ENCODE measurements at places on chromosomes 12 and 14.

DNA sequence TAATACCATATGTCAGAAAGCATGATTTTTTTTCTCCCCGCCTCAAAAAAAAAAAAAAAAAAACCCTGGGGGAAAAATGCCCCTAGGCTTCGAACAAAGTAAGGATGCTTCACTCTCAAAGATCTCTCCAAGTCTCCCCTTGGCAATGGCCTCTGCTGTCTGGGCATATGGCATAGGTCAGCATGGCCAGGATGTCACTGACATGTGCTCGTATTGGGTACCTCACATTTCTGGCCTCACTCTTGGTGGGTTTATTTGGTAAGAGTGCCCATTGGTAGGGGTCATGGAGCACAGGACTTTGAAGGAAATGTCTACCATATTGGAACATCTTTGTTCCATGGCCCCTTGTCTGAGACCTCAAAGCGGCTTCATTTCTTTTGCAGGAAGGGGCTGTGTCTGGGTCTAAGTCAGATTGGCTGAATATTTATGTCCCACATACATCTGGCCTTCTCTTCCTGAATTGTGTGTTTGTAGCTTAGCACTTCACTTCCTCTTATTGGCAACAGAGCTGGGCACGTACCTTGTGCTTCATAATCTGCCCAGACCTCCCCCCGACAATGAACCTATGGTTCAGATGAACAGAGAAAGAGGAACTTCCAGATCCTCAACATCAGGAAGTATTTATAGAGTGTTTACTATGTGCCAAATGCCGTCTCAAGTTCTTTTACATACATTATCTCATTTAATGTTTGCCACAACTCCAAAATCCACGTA is 36.3 kb upstream of the OAS1 start:
- DNase-seq, result no peak

DNA sequence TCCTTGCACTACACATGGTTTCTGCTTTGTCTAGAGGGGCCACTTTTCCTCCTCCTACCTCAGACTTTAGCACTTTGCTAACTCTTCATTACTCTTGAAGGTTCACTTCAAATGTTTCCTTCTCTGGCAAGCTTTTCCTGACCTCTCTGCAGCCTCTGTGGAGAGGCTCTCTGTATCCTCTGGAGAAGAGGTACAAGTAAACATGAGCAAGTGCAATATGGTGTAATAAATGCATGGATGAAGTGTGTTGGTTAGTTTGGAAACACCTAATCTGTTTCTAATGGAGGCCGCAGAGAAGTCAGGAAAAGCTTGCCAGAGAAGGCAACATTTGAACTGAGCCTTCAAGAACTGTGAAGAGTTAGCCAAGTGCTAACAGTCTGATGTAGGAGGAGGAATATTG is 329.3 kb downstream of the GRIN2B start:
- no peak for DNase-seq

GRCh38 chr14:97581016-97581415 is 783.8 kb downstream of the VRK1 start:
- DNase-seq, result no peak

- DNase-seq, result no peak
These were observed 432 bp downstream of the IL25 start for GRCh38 chr14:23373041-23373440.

DNA sequence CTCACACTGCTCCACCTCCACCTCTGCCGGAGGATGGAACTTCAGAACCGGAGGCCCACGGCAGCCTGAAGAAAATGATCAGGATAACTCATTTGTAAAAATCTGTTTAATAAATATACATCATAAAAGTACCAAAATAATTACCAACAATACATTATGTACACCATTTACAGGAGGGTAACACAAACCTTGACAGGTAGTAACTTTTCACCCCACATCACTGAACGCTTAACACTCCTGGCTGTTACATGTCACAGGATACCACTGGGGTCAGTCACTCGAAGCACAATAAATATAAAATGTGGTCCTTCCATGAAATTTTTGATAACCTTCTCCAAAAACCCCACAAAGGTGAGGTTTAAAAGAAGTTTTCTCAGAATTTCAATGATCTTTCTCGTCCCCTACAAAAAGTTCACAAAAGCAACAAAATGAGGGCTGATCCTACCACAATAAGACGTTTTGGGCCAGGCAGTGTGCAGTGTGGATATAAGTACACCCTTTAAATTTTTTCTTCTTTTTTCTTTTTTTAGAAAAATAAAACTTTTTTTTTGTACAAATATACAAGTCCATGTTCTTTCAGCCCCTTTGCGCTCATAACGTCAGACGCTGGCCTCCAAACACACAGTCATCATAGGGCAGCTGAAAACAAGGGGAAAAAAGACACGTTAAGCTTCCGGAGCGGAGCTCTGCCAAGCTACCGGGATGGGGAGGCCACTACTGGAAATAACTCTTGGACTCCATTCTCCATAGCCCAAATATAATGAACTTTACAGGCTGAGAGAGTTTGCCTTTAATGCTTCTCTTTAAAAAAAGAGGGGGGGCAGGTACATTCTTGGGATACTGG is 2.9 kb downstream of the NFKBIA start:
- no peak for DNase-seq

DNA sequence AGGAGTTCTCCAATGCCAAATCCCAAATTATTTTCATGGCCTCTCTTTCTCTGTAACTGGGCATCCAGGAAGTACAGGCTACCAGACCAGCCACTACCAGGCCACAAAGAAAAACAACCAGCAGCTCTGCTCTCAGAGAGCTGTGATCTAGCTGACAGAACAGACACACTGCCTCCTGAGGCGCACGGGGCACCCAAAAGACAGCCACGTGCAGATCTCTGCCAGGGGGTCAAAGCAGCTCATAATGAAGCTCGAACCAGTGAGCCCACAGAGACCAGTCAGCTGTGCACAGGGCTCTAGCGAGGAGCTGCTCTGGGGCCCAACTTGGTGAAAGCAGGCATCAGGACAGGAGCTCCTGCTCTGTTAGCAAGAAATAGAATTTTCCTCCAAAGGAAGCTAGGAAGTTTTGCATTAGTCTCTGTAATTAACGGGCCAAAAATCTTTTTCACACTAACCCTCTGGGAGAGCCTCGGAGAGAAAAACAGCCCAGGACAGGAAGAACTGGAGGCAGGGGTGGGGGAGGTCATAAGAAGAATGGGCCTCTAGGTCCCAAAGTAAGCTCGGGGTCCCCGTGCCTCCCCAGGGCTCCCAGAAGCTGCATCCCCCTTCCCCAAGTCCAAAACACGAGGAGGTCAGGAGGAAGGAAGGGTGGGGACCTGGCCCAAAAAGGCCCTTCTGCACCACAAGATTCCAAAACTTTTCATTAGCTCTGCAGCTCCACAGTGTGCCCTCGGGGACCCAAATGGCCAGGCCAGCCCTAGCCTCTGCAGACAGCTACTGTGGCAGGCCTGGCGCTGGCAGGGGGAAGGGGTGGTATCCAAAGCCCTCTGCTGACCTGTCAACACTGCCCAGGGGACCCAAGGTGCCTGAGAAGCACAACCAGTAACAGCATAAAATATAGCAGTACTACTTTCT is 30.2 kb downstream of the ACTN1 start:
- no peak for DNase-seq

- DNase-seq, result no peak
These were observed 171.6 kb upstream of the HIF1A start for GRCh38 chr14:61523751-61524150.

DNA sequence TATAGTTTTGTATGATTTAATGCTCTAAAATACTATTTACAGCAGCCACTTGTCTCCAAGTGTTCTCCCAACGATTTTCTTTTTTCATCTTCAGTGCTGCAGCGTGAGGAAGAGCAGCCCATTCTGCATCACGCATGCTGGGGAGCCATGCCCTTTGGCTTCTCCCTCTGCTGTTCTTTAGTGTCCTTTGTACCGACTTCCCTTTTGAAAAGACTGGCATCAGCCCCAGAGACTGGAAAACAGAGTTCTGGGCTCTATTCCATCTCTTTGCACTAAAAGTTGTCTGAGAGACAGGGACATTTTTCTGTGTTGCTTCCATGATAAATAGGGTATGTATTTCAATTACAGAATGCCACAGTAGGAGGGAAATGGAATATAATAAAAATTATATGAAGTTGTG is 105.1 kb downstream of the RERG start:
- DNase-seq, result no peak
